ENCODE measurements at places on chromosomes 7 and 10.

DNA sequence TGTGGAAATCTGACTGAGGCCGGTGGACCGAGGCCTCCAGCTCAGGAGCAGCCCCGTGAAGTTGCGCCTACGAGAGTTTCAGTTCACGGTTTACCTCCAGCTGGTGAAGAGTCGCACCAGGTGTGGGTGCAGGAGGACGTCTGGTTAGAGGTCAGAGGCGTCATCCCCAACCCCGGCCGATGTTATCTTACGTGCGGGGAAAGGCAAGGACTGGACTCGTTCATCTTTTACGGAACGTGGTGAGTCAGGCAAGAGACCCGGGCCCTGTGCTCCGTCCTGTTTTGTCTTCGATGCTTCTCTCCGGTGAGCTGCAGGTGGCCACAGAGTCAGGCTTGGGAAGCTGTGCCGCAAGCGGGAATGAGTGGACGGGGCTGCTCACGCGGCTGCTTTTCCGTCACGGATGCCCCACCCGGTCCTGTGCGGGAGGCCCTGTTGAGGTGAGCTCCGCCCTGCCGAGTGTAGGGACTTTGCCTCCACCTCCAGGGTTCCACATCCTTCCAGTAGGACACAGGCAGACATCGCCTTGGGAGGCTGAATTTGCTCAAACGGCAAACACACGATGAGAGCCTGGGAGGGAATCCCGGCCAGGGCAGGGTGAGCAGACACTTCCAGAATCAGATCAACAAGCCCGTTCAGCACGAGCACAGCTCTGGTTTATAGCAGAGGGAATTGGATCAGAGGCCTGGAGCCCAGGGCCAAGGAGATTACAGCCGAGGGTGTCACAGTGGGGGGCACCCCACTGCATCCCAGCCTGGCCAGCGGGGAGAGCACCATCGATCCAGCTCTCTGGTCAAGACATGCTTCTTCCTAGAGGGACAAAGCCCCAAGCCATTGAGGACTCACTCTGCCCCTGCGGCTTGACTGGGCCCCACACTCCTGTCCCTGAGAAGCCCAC lies 50.1 kb upstream of the INPP5A start:
- DNase-seq: no peak

GRCh38 chr10:7102084-7102483 lies 308.8 kb downstream of the SFMBT2 start:
- no peak for DNase-seq

- peak; percentile 67 for DNase-seq
These were observed 4.6 kb downstream of the TRPV6 start for GRCh38 chr7:142880876-142881505.

DNA sequence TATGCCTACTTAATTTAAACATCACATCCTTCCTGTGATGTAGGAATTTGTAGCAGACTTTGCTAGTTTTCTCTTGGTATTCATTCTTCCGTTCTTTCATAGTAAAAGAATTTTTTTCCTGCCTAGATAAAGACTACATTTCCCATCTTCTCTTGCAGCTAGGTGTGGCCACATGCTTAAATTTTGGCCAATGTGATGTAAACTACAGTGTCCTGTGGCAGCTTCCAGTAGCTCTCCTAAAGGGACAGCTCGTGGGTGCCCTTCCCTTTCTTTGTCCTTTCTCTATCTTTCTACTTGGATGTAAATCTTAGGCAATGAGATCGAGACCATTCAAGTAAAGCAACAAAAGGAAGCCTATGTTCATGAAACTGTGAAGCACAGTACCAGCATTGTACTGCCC lies 58.6 kb downstream of the ASAH2B start:
- DNase-seq: no peak

DNA sequence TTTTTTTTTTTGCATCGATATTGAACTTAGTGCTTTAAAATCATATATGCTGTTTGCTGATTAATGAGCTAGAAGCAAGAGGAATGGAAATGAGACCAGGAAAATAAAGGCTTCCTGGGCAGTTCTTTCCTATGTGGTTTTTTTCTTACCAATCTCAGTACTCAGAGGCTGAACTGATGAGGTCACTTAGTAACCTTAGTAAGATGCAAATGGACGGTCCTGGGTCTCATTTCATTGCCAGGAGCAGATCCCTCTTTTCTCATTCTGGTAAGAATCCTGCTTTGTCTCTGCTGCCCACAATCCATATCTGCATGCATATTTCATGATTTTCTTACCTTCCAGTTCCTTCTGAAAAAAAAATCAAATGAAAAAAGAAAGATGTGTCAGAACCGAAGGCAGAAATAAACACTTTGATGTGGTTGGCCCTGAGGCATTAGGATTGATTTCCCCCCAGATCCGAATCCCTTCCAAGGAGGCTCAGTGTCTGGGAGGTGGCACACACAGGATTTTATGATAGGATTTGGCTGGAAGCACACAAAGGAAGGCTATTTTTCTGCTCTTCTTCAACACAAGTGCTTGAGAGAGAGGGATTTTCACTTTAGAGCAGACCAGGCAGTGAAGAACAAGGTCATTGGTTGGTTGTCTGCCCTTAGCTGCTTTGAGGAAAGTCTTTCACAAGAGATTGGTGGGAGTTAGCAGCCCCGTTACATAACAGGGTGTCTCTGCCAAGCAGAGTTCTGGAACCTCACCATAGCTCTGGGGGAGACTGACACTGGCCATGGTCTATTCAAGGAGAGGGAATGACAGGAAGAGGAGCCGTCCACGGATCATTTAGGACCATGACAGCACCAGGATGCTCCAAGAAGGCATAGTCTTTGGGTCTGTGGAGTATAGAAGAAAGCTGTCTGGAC lies 150.0 kb downstream of the CAMK1D start:
- DNase-seq: no peak

DNA sequence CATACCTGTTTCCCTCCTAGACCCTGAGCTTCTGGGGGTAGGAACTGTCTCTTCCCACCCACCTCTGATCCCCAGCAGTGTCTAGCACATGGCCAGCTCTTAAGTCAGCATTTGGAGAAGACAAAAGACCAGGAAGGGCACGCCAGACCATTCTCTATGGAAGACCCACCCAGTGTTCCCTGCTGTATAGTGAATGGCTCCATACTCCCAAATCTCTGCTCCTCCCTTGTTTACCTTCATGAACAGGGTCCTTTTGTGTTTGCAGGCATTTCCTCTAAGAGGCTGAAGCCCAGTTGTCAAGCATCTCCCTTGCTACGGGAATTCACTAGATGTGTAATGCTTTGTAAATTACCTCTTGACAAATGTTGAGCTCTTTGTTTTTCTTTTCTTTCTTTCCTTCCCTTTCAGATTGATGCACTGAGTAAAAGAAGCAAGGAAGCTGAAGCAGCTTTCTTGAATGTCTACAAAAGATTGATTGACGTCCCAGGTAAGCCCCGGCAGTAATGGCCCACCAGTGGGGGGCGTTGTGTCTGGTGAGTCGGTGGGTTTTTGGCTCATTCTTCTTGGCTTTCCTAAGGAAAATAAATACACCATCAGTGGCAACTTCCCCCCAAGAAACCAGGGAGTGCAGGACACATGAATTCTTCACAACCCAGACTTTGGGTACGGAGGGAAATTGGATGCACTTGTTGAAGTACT lies 216.6 kb upstream of the SH2B2 start:
- DNase-seq: no peak

- DNase-seq: no peak
These were observed 68.8 kb upstream of the INSIG1 start for GRCh38 chr7:155228894-155229293.

DNA sequence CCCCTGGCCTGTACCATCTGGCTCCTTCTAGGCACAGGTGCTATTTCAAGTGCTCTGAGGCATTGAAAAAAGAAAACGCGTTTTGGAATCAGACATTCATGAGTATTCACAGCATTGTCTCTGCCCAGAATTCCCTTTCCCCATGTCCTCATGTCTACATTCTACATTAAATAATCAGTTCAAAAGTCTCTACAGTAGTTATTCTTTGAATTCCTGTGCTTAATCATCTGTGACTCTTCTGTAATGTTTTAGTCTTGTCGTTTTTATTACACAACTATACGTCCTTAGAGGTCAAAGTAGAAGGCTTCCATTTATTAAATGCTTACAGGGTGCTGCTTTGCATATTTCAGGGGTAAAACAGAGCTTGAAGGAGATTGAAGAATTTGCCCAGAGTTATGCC lies 95.7 kb downstream of the BICC1 start:
- DNase-seq: no peak

GRCh38 chr10:86768412-86769062 lies 12.1 kb downstream of the BMPR1A start:
- DNase-seq: no peak

All from coronary artery (tissue), 2 donors.